ENCODE measurements at places on chromosomes 5 and 9.

DNA sequence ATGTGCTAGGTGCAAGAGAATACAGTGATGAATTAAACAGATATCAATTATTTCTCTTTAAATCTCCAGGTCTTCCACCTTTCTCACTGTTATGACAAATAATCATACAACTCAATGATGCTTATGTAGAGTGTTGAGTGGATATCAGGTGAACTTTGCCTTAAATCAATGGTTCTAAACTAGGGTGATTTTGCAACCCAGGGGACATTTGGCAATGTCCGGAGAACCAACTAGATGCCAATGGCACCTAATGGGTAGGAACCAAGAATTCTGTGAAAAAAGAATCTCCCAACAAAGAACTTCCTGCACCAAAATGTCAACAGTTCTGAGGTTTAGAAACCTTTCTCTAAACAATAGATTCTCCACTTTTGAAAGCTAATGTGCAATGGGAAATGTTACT, 52.0 kb upstream of the GDNF start:
- DNase-seq = no peak

- DNase-seq = no peak
Observed at GRCh38 chr5:97133101-97133500, 9.3 kb downstream of the LIX1 start.

- DNase-seq = no peak
Observed at GRCh38 chr5:93476251-93476742, 104.7 kb downstream of the NR2F1-AS1 start.

GRCh38 chr5:71697967-71698366, 21.1 kb upstream of the CARTPT start:
- DNase-seq = no peak

- no peak for DNase-seq
Observed at GRCh38 chr9:38357350-38358114, 35.0 kb upstream of the ALDH1B1 start.

DNA sequence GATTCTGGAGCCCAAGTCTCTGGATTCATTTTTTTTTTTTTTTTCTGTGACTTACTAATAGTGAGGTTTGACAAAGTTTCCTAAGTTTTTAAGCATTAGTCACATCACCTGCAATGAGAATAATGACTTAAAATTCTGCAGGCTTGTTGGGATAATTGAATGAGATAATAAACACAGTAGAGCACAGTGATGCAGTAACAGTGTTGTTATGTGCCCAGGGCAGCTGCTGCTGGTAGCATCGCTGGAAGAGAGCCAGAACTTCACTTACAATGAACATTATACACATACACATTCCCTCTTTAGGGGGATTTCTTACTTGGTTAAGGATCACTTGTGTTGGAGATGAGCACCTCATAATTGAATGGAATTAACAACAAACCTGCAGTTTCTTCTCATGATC, 78.9 kb downstream of the ALDH7A1 start:
- DNase-seq = no peak

DNA sequence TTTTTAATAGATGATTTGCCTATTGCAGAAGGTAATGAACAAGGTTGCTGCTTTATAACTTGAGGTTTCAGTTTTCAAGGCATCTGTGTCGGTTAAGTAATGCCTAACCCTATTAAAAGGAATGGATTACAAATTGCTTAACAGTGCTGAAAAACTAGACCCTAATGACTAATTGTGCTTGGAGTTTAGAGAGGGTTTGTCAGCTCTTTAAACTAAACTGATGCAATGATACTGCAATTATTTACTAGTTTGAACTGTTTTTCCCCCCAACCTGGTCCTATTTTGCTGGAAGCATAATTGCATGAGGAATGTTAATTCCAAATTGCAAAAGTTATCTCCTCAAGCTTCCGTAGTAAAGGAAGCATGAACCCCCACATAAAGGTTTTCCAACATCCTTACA, 39.3 kb upstream of the TLX3 start:
- DNase-seq = no peak

- DNase-seq = peak; percentile 19
Observed at GRCh38 chr5:171681677-171682076, 103.9 kb upstream of the SMIM23 start.

- no peak for DNase-seq
Observed at GRCh38 chr9:15469862-15470261, 40.9 kb downstream of the PSIP1 start.

GRCh38 chr5:57366744-57367143, 115.9 kb downstream of the ACTBL2 start:
- DNase-seq = no peak

DNA sequence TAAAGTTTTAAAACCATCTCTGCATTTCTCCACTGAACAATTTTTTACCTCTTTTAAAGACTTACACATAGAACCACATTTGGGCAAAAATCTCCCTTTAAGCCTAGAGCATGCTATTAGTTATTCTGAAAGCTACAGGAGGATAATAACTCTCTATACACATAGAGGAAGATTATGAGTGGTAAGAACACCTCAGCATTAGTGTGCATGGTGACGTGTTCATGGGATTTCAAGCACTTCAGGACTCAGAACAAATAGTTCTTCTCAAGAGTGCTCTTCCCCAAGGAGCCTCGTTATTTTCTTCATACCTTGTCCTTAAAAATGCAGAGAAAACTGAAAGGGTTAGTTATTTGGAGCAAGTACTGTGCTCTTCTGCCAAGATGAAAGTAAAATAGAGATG, 256.9 kb upstream of the TUSC1 start:
- no peak for DNase-seq

DNA sequence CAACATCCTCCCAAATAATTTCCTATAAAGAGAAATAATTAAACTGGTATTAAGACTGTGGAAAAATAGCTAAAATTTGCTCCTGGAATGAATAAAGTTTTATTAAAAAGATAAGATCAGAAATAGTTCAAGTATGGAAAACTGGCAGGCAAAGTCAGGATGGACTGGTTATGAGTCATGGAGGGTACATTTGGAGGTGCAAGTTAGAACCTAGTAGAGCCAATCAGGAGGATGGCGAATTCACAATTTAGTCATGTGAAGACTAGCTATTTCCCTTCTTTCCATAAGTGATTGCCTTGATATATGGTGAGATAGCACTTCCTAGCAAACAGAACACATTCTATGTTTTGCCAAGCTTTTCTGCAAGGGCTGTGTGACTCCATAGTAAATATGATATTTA, 1303.5 kb downstream of the EFNA5 start:
- DNase-seq = no peak

GRCh38 chr9:109251080-109251775, 69.6 kb downstream of the EPB41L4B start:
- no peak for DNase-seq

- DNase-seq = no peak
Observed at GRCh38 chr5:81245871-81246235, 12.7 kb downstream of the CKMT2 start.

GRCh38 chr5:64637144-64637543, 53.2 kb upstream of the SHISAL2B start:
- DNase-seq = no peak

- no peak for DNase-seq
Observed at GRCh38 chr5:27906931-27907601, 868.7 kb upstream of the CDH9 start.

GRCh38 chr9:101673642-101674041, 64.8 kb downstream of the GRIN3A start:
- no peak for DNase-seq

DNA sequence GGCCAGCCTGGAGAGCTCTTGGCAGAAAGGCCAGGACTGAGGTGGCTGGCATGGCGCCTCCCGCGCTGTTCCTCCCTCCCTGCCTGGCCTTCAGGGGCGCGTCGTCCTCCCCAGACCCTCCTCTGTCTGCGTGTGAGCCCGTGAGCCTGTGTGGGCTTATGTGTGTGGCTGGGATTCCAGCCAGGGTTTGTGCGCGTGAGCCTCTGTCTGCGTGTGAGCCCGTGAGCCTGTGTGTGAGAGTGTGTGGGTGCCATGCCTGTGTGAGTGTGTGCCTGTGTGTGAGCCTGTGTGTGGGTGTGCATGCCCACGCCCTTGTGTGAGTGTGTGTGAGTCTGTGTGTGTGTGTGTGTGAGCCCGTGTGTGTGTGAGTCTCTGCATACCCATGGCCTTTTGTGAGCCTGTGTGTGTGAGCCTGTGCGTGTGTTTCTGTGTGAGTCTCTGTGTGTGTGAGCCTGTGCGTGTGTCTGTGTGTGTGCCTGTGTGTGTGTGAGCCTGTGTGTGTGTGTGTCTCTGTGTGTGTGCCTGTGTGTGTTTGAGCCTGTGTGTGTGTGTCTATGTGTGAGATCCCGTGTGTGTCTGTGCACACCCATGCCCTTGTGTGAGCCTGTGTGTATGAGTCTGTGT, 13.0 kb downstream of the RXRA start:
- DNase-seq = no peak

DNA sequence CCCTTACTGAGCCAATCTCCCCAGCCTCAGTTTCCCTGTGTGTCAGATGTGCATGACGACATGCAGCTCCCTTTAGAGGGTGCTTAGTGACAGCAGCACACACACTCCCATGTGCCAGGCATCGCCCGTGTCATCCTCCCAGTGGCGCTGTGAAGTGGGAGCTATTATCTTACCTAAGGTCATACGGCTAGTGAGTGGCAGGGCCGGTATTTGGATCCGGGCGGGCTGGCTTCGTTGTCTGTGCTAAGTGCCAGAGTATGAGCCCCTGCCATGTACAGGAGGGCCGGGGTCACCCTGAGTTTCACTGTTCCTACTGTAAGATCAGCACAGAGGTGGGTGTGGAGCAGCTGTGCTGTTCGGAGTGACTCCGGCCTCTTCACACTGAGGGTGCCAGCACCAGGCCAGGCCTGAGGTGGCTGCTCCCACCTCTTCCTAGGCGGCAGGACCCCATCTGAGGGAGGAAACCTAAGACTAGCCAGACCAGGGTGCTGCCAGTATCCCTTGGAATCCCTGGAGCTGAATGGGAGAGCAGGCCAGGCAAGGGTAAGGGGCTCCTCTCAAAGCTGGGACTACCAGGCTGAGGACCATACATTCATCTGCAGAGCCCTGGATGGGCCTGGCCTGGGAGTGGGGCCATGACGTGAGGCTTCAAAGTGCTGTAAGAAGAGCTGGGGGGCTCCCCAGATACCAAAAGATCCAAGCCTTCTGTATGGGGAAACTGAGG, 22.5 kb downstream of the AQP7 start:
- no peak for DNase-seq

DNA sequence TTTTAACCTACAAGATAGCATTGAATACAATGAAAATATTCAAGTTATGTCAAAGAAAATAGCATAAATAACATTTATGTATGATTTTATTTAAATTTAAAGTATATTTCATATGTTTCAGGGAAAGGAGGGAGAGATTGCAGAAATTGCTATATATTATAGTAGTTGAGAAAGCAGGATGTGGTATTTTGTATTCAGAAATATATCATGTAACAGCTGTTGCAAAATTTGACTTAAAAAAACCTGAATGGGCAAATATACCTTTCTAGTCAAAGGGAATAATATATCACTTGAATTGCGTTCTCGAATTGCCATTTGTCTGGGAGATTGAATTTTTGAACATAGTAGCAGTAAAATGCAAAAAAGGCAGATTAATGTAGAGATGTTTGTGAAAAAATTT, 80.6 kb downstream of the PAM start:
- DNase-seq = no peak

- DNase-seq = peak; percentile 95
Observed at GRCh38 chr5:67245259-67245846, 48.8 kb upstream of the CD180 start.

DNA sequence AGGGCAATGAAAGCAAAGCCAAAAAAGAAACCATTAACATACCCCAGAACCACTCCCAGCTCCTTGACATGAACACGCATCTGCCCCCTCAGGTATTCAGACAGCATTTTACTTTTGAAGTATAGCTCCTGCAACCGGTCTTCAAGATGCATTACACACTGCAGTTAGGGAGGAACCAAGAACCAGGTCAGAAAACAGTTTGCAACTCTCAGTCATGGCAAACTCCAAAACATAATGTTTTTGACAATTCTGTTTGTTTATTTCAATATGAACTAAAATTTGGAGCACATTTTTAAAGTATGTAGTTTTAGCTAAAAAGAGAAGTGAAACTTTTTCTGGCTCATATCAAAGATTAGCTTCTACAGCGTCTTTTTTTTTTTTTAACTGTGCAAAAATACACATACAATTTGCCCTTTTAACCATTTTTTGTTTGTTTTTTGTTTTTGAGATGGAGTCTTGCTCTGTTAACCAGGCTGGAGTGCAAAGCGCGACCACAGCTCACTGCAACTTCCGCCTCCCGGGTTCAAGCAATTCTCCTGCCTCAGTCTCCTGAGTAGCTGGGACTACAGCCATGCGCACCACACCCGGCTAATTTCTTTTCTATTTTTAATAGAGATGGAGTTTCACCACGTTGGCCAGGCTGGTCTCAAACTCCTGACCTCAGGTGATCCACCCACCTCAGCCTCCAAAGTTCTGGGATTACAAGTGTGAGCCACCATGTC, 12.2 kb upstream of the RAPGEF6 start:
- DNase-seq = no peak

DNA sequence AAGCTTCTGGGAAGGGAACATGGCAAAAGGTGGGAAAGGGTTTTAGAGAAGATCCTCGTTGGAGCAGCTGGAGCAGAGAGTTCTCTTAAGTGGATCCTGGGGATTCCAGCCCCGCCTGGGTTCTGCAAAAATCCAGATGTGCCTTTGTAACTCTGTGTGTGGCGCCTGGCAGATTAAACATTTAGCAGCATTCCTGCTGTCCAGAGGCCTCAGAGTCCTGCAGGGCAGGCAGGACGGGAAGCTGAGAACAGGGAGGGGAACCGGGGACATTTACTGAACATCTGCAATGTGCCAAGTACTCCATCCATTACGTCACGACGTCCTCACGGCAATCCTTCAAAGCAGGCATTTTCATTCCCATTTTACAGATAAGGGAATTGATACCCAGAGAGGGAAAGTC, 6.0 kb downstream of the EIF4E1B start:
- DNase-seq = no peak

GRCh38 chr9:4131946-4132345, 167.9 kb downstream of the GLIS3 start:
- DNase-seq = no peak

GRCh38 chr9:36948051-36948450, 86.0 kb downstream of the PAX5 start:
- no peak for DNase-seq

GRCh38 chr5:134091626-134092121, 22.8 kb upstream of the TCF7 start:
- no peak for DNase-seq

- no peak for DNase-seq
Observed at GRCh38 chr5:100818340-100818739, 84.7 kb downstream of the ST8SIA4 start.

GRCh38 chr5:43338862-43339261, 25.6 kb upstream of the HMGCS1 start:
- no peak for DNase-seq

GRCh38 chr5:135227064-135228022, 171.7 kb downstream of the MACROH2A1 start:
- no peak for DNase-seq

DNA sequence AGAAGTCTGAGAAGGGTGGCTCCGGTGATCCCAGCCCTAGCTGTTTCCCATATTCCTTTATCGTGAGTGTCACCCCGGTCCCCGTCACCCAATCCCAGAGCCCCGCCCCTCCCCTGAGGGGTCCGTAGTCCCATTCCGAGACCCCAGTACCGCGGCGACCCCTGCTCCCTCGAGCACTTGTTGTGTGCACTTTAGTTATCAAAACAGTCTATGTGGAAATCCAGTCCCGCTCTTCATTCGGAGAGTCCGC, 223 bp downstream of the LRSAM1 start:
- DNase-seq = no peak

- no peak for DNase-seq
Observed at GRCh38 chr9:69036309-69036708, 757 bp downstream of the FXN start.

GRCh38 chr9:95045751-95046150, 271.8 kb downstream of the FANCC start:
- DNase-seq = no peak

- no peak for DNase-seq
Observed at GRCh38 chr5:153308282-153308681, 182.2 kb upstream of the GRIA1 start.
